Neural crest cell (in vitro differentiated cells): ENCODE measurements at places on chromosomes 5 and 9.

DNA sequence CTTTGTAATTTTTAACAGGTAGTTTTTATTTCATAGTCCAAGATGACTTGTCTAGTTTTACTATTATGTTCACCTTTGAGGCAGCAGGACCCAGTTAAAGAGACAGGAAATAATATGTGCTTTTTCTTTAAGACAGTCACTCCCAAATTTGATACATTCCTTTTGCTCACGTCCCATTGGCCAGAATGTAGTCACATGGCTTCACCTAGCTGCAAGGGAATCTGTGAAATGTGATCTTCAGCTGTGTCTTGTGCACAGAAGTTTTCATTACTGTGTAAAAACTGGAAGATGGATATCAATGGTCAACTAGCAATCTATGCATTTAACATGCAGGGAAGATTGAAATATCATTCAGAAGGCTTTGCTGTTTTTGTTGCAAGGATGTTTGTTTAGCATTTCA is 41.1 kb downstream of the XRCC4 start:
- no peak overlapping the region for H3K4me3 ChIP-seq
- H3K36me3 ChIP-seq = peaks cover 25% of the 10 kb centered on the region
- peaks cover 12% of the 10 kb centered on the region for H3K4me1 ChIP-seq
- H3K27ac ChIP-seq = no peak overlapping the region
- H3K27me3 ChIP-seq = no peaks in the 10 kb centered on the region

DNA sequence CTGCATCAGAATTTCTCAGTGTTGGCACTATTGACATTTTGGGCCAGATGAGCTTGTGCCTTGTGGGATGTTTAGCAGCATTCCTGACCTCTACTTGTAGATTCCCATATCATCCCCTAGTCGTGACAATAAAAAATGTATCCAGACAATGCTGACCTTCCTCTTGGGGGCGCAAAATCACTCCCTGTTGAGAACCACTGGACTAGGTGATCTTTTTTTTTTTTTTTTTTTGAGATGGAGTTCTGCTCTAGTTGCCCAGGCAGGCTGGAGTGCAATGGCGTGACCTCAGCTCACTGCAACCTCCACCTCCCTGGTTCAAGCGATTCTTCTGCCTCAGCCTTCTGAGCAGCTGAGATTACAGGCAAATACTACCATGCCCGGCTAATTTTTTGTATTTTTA is 22.6 kb downstream of the STXBP1 start:
- no peak for DNase-seq
- no peaks in the 10 kb centered on the region for H3K27me3 ChIP-seq
- H3K36me3 ChIP-seq = no peaks in the 10 kb centered on the region
- peaks cover 28% of the 10 kb centered on the region for H3K4me1 ChIP-seq
- no peak overlapping the region for H3K27ac ChIP-seq

GRCh38 chr9:21317956-21318923 is 13.1 kb upstream of the IFNA5 start:
- peaks cover 5% of the 10 kb centered on the region for H3K36me3 ChIP-seq
- H3K4me1 ChIP-seq = peaks cover 9% of the 10 kb centered on the region
- H3K27me3 ChIP-seq = no peaks in the 10 kb centered on the region
- no peak overlapping the region for H3K4me3 ChIP-seq
- no peak overlapping the region for H3K27ac ChIP-seq

DNA sequence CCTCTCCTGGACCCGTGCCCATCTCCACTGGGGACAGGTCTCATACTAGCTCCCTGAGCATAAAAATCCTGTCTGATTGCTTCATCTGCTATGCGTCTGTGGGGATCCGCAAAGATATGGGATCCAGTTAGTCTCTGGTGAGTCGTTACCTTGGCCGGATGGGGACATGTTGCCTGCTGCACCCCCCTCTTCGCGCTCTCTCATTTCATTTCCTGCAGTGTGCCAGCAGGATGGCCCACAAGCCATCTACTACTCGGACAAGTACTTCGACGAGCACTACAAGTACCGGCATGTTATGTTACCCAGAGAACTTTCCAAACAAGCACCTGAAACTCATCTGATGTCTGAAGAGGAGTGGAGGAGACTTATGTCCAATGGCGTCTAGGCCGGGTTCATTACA is 17.0 kb upstream of the CEP78 start:
- no peak for DNase-seq
- H3K27ac ChIP-seq = no peak overlapping the region
- H3K4me3 ChIP-seq = no peak overlapping the region
- peaks cover under 1% of the 10 kb centered on the region for H3K4me1 ChIP-seq
- H3K36me3 ChIP-seq = no peaks in the 10 kb centered on the region

- no peak for DNase-seq
- no peak overlapping the region for H3K27ac ChIP-seq
- no peaks in the 10 kb centered on the region for H3K36me3 ChIP-seq
- H3K27me3 ChIP-seq = no peaks in the 10 kb centered on the region
Measured at GRCh38 chr9:37984672-37985611, 81.0 kb upstream of the SLC25A51 start.

GRCh38 chr5:145129797-145130196 is 705.3 kb downstream of the PRELID2 start:
- H3K4me3 ChIP-seq = no peak overlapping the region
- no peak overlapping the region for H3K27ac ChIP-seq
- no peaks in the 10 kb centered on the region for H3K36me3 ChIP-seq
- DNase-seq = no peak
- H3K27me3 ChIP-seq = no peaks in the 10 kb centered on the region

DNA sequence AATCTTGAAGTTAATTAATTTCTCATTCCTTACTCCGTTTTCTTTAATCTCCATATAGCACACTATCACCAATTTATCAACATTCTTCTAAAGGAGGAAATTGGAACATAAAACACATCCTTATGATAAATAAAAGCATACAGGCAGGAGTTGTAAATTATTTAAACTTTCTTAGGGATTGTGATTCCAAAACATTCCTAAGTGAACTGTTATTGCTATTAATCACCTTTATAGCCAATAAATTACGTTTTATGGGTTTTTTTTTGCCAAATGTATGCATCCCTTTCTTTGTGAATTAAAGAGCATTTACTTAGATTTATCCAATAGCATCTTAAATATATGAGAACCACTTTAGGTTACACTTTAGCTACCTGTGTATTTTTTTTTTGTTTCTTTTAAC is 55.3 kb downstream of the FBXO4 start:
- H3K4me3 ChIP-seq = no peak overlapping the region
- H3K36me3 ChIP-seq = no peaks in the 10 kb centered on the region
- DNase-seq = no peak
- no peaks in the 10 kb centered on the region for H3K4me1 ChIP-seq

DNA sequence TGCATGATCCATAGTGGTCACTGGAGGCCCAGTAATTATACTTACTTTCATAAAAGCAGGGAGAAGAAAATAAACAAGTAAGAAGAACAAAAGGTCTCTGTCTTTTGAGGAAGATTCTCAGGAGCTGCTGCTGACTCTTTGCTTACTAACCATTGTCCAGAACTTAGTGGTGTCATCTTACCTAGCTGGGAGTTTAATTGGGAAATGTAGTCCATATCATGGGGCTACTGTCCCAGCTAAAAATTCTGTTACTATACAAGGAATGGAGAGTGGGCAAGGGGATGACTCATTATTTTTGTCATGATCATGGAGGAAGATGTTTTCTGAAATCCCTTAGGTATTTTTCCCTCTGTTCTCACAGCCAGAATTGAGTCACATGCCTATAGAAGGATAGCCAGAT is 639.3 kb downstream of the MTRR start:
- H3K27me3 ChIP-seq = no peaks in the 10 kb centered on the region
- H3K36me3 ChIP-seq = peaks cover 2% of the 10 kb centered on the region
- H3K4me1 ChIP-seq = peaks cover 8% of the 10 kb centered on the region

- H3K27ac ChIP-seq = no peak overlapping the region
- H3K4me3 ChIP-seq = no peak overlapping the region
- H3K27me3 ChIP-seq = no peaks in the 10 kb centered on the region
Measured at GRCh38 chr5:167671176-167671575, 620.3 kb upstream of the WWC1 start.

GRCh38 chr9:5364294-5365024 is 24.8 kb upstream of the RLN1 start:
- no peaks in the 10 kb centered on the region for H3K4me1 ChIP-seq
- peaks cover 3% of the 10 kb centered on the region for H3K36me3 ChIP-seq
- no peaks in the 10 kb centered on the region for H3K27me3 ChIP-seq
- no peak overlapping the region for H3K27ac ChIP-seq
